ENCODE measurements at places on chromosomes 12 and 14.

GRCh38 chr14:100691395-100692056, 35.2 kb upstream of the DLK1 start:
- no peak overlapping the region for H3K4me3 ChIP-seq
- no peaks in the 10 kb centered on the region for H3K4me1 ChIP-seq
- H3K36me3 ChIP-seq, result no peaks in the 10 kb centered on the region
- no peaks in the 10 kb centered on the region for H3K27me3 ChIP-seq

GRCh38 chr14:74710480-74710879, 2.4 kb downstream of the AREL1 start:
- H3K36me3 ChIP-seq, result peaks cover 1% of the 10 kb centered on the region
- H3K27ac ChIP-seq, result no peak overlapping the region
- no peak for DNase-seq
- H3K27me3 ChIP-seq, result no peaks in the 10 kb centered on the region
- peaks cover 18% of the 10 kb centered on the region for H3K4me1 ChIP-seq

DNA sequence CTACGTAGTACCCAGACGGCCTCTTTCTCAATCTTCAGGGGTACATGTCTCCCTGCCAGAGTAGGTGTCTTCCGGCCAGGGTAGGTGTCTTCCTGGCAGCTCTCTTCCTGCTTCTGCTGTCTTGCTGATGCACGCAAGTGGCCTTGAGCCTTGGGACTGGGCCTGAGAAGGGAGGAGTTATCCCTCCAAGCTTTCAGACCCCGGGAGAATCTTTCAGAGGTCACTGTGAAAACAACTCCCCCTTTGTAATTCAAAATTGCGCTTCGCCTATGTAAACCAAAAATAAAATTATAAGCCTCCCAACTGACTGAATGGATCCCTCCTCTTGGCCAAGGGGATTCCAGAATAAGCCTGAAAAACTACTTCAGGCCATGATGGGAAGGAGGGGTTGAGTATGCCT, 87.3 kb upstream of the NUDT4 start:
- H3K4me1 ChIP-seq, result no peaks in the 10 kb centered on the region
- no peaks in the 10 kb centered on the region for H3K36me3 ChIP-seq
- no peak overlapping the region for H3K27ac ChIP-seq
- no peaks in the 10 kb centered on the region for H3K27me3 ChIP-seq
- no peak for DNase-seq
- no peak overlapping the region for H3K4me3 ChIP-seq

DNA sequence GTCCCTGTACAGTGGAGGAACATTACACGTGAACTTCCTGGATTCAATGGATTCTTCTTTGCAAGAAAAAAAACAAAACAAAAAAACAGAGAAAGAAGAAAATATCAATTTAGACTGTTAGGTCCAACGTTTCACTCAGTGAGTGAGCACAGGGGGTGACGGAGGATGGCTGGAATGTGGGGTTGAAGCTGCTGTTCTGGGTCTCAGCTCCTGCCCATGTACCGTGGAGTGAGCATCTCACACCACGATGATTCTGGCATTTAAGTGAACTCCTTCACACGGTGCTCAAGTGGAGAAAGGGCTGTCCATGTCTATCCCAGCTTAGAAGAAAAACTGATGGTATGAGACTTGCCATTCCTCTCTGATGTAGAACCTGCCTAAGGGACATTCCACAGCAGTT, 23.2 kb downstream of the CCND2 start:
- H3K27ac ChIP-seq, result no peak overlapping the region
- no peaks in the 10 kb centered on the region for H3K4me1 ChIP-seq
- H3K4me3 ChIP-seq, result no peak overlapping the region

- H3K4me1 ChIP-seq, result no peaks in the 10 kb centered on the region
- no peak overlapping the region for H3K4me3 ChIP-seq
- H3K27me3 ChIP-seq, result no peaks in the 10 kb centered on the region
- DNase-seq, result no peak
Measured at GRCh38 chr12:9731797-9732196, 1.1 kb downstream of the CLECL1 start.

GRCh38 chr14:94540031-94540794, 21.0 kb upstream of the SERPINA4 start:
- H3K27me3 ChIP-seq, result no peaks in the 10 kb centered on the region
- H3K4me3 ChIP-seq, result no peak overlapping the region
- no peaks in the 10 kb centered on the region for H3K36me3 ChIP-seq
- H3K4me1 ChIP-seq, result no peaks in the 10 kb centered on the region
- H3K27ac ChIP-seq, result no peak overlapping the region

DNA sequence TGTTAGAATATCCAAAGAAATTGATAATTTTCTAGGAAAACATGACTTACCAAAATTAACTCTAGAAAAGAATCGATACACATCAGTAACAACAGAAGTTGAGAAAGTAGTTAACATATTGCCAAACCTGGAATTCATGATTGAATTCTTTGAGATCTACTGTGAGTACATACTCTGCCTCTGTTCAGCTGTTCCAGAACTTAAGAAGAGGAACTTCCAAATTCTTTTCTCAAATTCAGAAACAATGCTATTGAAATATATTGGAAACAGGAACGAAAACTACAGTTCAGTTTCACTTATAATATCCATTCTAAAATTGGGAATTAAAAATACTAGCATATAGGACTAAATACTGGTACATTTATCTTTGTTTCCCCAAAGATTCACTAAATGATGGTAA, 57.9 kb downstream of the MARK3 start:
- no peak overlapping the region for H3K4me3 ChIP-seq
- H3K27me3 ChIP-seq, result no peaks in the 10 kb centered on the region
- no peak overlapping the region for H3K27ac ChIP-seq
- no peak for DNase-seq

- H3K4me3 ChIP-seq, result no peak overlapping the region
- H3K27ac ChIP-seq, result no peak overlapping the region
- H3K4me1 ChIP-seq, result no peaks in the 10 kb centered on the region
- no peaks in the 10 kb centered on the region for H3K36me3 ChIP-seq
Measured at GRCh38 chr12:102300824-102301461, 103.3 kb upstream of the PMCH start.

DNA sequence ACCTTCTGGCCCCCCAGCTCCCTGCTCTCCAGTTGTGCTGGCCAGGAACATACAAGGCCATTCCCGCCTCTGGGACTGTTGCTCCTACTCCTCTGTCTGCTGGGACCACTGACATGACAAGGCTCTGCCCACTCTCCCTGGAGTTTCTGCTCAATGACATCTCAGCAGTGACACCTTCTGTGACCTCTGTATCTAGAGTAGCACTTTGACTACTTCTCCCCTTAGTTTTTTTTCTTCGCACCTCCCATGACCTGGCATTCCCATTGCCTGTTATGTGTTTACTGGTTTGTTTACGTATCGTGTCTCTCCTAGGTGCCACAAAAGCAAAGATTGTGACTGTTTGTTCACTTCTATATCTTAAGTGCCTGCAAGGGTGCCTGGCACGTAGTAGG, 40.1 kb upstream of the TMEM263 start:
- H3K27ac ChIP-seq, result no peak overlapping the region
- no peaks in the 10 kb centered on the region for H3K36me3 ChIP-seq
- no peaks in the 10 kb centered on the region for H3K4me1 ChIP-seq
- H3K4me3 ChIP-seq, result no peak overlapping the region
- H3K27me3 ChIP-seq, result no peaks in the 10 kb centered on the region

DNA sequence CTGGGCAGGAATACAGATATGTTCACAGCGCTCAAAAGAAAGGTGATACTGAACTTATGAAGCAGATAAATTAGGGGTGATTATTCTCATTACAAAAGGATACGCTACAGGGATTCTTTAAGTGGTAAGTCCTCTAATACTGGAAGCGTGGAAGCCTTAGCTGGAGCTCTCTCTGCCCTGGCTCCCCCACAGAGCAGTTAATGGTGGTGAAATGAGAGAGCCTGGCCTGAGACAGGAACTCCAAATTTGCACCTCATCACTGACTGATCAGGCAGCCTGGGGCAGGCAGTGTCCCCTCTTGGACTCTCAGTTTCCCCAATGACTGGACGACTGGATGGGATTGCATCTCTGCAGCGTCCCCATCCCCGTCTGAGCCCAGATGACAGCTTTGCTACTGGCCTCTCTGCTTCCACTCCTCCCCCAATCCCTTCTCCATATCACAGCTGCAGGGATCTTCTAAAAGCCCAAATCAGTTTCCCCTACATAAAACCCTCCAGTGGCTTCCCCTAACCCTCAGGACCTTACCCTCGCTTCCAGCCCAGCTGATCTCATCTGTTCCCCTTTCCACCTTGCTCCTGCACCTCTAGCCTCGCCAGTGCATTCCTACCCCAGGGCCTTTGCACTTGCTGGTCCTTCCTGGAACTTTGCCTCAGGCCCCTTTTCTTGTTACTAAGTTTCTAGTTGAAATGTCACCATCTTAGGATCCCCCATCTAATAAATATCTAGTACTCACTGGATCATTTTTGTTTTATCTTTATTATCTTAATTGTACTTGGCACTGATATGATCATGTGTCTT, 171.7 kb upstream of the LHX5 start:
- no peak overlapping the region for H3K4me3 ChIP-seq
- no peaks in the 10 kb centered on the region for H3K36me3 ChIP-seq
- H3K27ac ChIP-seq, result no peak overlapping the region
- H3K4me1 ChIP-seq, result no peaks in the 10 kb centered on the region
- no peaks in the 10 kb centered on the region for H3K27me3 ChIP-seq
